Femur (tissue), 1 donor: ENCODE measurements at places on chromosomes 16 and 17.

GRCh38 chr16:17126156-17126555 is 344.6 kb downstream of the XYLT1 start:
- no peak for DNase-seq

DNA sequence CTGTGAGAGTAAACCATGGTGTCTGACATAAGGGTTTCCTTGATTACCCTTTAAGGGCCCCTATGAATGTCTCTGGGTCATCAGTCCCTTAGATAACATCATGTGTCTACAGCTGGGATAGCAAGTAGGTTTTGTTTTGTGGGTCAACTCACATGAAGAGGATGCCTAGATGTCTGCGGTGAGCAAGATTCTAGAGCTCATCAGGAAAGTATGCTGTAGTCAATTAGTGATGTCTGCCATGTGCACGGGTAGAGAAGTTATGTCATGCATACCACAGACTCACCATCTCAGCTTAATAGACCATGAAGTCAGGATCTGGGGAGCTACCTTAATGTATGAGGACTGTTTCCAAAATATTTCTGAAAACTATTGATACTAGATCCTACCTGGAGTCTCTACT is 57.5 kb downstream of the CDH13 start:
- DNase-seq, result no peak

DNA sequence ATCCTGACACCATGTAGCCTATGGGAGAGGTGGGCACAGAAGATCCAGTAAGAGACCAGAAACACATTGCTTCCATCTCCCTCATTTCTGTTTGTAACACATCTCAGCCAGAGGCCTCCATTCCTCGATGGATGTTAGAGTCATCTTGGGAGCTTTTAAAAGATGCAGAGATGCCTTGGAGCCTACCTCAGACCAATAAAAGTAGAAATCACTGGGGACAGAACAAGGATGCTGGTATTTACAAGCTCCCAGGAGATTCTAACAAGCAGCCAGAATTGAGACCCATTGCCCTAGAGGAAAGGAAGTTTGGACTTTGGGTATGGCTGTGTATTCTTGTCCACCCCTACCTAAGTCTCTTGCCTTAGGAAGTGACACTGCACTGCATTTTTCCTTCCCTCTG is 40.8 kb downstream of the HS3ST3A1 start:
- DNase-seq, result no peak

DNA sequence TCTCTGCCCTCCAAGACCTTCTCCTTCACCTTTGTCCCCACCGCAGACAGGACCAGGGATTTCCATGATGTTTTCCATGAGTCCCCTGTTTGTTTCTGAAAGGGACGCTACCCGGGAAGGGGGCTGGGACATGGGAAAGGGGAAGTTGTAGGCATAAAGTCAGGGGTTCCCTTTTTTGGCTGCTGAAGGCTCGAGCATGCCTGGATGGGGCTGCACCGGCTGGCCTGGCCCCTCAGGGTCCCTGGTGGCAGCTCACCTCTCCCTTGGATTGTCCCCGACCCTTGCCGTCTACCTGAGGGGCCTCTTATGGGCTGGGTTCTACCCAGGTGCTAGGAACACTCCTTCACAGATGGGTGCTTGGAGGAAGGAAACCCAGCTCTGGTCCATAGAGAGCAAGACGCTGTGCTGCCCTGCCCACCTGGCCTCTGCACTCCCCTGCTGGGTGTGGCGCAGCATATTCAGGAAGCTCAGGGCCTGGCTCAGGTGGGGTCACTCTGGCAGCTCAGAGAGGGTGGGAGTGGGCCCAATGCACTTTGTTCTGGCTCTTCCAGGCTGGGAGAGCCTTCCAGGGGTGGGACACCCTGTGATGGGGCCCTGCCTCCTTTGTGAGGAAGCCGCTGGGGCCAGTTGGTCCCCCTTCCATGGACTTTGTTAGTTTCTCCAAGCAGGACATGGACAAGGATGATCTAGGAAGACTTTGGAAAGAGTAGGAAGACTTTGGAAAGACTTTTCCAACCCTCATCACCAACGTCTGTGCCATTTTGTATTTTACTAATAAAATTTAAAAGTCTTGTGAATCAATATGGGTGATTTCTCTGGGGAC is 12.2 kb downstream of the CX3CL1 start:
- DNase-seq, result no peak

- DNase-seq, result no peak
These were observed 11.8 kb downstream of the DLX4 start for GRCh38 chr17:49980703-49981197.

DNA sequence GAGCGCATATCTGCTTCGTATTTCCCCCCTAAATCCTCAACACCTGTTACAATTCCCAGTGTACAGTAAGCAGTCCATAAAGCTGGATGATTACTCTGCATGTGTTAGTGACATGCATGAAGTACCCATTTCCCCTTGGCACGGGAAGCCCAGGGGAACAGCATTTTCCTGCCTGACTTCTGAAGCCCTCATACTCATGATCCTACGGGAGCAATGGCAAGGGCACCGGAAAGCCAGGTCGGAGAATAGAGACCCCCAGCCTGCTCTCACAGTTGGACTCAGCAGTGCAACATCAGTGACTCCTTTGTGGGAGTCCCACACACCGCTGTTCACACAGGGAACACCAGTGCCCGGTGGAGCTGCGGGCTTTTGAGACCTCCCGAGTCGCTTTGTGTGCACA is 336.9 kb downstream of the CDH13 start:
- DNase-seq, result no peak

GRCh38 chr16:84526794-84527531 is 22.5 kb upstream of the MEAK7 start:
- DNase-seq, result peak; percentile 80

- DNase-seq, result no peak
These were observed 6.1 kb upstream of the RPL13 start for GRCh38 chr16:89554343-89554742.

DNA sequence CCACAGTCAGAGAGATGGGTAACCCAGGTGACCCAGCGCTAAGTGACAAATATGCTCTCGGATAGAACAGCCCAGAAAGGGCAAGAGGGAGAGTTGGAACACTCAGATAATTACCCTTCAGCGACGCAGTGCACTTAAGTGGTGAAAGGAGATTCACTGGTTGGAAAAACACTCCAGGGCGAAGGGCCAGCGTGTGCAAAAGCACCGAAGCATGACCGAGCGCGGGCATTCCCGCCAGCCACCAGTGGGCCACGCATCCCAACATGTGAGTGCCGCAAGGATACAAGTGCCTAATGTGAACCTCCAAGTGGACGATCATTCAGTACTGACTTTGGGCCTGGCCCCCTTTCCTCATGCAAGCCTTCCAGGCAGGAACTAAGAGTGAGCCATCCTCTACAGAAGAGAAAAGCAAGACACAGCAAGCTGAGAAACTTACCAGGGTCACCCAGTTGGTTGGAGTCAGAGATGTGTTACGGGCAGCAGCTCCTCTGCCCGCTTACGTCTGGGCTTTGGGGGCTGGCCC is 258.4 kb downstream of the C16orf95 start:
- no peak for DNase-seq
